Activated naive CD4-positive, alpha-beta T cell treated with Interleukin-2 at 50 U/mL for 16 hours (primary cell): ENCODE measurements at places on chromosomes 7 and 10.

DNA sequence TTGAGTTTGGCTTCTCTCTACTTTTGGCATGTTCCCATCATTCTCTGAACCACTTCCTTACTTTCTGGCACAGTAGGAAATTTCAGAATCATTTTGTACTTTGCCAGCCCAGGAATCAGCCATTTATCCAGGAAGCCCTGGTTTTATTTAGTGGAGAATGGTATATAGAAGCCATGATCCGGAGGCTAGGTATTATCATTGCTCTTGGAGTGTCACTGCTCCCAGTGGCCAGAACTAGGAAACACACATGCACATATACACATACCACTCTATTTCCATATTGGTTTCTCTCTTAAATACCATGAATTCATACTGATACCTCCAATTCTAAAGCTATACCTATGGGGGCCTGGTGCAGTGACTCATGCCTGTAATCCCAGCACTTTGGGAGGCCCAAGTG lies 36.3 kb downstream of the SUFU start:
- no peak for DNase-seq

GRCh38 chr7:16741676-16742075 lies 11.9 kb upstream of the TSPAN13 start:
- no peak for DNase-seq

DNA sequence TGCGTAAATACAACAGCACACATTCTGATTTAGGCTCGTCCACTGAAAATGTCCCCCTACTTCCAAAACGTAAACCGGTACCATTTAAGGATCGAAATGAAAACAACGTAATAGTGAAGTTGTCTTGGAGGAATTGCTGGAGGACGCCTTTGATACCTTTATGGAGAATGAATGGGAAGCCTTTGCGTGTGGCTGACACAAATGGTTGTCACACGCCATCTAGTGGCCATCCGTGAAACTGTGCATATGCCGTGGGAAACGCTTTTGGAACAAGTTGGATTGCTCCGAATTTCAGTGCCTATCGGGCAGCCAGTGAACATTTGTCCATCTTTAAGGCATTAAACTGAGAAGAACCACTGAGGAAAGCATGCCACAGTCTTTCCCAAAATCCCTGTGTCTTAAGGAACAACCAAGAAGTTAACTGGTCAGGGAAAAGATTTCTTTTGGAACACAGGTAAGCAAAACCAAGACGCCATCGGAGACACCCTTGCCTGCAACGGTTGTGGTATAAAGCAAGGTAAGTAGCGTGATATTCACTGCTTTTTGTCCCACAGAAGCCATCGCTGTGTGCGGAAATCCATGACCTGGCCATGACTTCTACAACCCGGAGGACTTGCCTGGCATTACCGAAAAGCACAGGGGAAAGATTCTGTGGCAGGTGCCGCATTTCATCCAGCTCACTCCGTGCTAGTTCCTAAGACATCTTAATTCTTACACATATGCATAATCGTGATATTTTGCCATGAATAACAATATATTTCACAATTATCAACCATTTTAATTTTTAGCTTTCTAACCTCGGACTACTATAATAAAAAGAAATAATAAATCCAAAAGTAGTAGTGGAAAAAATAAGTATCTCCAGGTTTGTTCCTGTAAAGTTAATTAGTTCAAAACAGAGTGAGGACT lies 100.6 kb downstream of the FAM204A start:
- DNase-seq = peak; percentile 67

GRCh38 chr10:84907461-84908009 lies 579.1 kb downstream of the CCSER2 start:
- DNase-seq = no peak

- DNase-seq = no peak
Measured at GRCh38 chr7:112877691-112878460, 87.7 kb upstream of the TMEM168 start.

DNA sequence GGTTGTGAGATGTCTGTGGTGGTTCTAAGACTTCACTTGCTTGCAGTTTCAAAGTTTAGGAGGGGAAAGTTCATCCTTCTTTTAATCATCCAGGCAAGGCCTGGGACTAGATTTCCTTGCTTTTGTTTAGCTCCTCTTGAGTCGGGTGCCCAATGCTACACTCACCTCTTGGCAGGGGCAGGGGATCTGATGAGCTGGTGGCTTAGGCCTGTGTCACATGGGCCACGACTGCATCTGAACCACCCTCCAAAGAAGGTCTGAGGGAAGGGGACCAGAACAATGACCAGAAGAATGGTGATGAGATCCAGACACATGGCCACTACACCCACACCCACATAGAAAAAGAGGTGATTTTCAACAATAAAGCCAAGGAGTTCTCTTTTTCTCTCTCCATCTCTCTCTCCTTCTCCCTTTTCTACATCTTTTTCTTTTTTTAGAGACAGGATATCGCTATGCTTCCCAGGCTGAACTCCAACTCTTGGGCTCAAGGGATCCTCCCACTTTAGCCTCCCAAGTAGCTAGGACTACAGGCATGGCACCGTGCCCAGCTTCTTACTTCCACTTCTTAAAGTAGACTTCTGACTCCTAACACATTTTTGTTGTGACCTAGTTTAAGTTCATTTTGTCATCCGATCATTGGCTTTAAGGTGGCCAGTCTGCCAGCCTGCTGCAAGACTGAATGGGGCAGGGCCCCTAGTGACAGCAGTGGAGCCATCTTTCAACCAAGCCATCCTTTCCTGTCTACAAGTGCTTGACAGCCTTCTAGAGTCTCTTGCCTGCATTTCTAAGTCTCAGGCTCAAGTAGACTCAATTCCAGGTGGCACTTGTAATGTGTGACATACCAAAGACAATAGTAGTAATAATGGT lies 350.9 kb downstream of the RNLS start:
- no peak for DNase-seq

- no peak for DNase-seq
Measured at GRCh38 chr7:18212758-18213157, 185.1 kb upstream of the PRPS1L1 start.

DNA sequence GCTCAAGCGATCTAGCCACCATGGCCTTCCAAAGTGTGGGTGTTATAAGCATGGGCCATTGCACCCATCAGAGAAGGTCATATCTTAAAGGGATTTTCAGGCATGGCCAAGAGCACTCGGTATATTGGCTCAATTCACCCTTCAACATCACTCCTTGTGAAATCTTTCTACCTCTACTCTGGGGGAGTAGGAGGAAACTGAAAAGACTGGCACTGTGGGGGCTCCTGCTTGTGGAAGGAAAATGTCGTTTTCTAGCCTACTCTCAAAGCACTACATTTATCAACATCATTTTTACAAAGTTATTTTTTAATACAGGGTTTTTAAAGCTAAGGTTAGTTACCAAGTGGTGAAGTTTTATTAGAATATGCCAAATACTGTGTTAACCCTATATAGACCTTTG lies 42.0 kb upstream of the CACNB2 start:
- no peak for DNase-seq

GRCh38 chr7:140610204-140611165 lies 30.1 kb downstream of the DENND2A start:
- no peak for DNase-seq

DNA sequence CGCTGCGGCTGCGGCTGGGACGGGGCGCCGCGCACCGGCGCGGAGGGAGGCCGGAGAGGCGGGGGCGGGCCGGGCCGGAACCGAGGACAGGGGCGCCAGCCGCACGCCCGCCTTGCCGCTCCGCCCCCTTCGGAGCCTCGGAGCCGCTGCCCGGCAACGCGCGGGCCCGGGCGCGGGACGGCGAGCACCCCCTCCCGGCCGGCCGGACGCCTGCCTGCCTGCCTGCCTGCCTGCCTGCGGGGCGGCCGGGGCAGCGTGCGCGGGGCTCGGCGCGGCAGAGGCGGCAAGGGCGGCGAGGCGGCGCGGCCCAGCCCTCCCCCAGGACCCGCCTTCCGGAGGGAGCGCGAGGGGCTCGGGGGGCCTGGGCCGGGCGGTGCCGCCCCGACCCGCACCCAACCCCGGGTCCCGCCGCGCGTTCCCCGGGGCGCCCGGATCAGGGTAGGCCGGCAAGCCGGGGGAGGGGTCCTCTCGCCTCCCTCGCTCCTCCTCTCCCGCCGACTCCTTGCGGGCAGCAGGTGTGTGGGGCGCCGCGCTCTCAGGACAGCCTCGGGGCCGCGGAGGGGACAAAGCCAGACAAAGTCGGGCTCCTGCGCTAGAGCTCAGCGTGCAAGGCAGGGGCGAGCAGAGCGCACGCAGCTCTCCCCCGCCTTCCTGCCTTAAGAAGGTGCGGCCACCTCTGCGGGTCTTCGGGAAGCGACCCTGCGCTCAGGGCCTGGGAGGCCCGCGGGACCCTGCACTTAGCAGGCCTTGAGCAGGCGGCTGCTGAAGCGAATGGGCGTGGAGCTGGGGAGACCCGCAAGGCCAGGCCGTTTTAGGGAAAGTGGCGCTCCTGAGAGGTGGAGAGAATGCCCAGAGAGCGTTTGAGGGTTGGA lies at the start of gene KIAA1549:
KIAA1549 (minus strand) TSS at position 58 of the 872 bp plus-strand sequence. CDS start 120 bp downstream, outside the sequence.
- peak; percentile 52 for DNase-seq

- DNase-seq = no peak
Measured at GRCh38 chr7:33459340-33459751, 330.0 kb downstream of the BBS9 start.

DNA sequence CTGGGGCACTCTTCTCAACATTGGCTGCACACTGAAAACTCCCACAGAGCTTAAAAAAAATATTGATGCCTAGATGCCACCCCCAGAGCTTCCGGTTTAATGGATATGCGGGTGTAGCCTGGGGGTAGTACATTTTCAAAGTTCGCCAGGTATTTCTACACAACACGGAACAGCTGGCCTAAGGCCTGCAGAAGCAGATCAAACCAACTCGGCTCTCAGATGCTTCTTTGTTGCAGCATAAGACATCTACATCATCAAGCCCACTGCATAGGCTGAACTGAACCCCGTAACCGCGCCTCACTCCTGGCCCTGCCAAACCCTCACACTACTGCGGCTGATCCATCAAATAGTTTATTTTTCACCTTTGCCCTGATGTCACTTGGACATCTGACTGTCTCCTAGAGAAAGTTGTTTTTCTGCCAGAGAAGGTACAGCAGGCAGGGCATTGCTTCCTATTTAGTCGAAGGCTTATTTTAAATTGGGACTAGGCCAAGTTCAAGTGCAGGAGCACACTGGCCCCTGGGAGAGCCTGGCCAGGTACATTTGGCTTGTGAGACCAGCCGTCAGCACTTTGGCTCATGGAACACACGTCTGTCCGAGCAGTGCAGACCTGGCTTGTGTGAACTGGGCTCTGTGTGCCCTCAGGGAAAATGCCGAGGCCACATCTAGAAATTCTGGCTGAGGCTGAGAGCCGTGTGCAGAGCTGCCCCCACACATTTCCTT lies 113.3 kb downstream of the TACC2 start:
- DNase-seq = no peak

- DNase-seq = no peak
Measured at GRCh38 chr10:124279298-124279697, 139.4 kb downstream of the OAT start.

DNA sequence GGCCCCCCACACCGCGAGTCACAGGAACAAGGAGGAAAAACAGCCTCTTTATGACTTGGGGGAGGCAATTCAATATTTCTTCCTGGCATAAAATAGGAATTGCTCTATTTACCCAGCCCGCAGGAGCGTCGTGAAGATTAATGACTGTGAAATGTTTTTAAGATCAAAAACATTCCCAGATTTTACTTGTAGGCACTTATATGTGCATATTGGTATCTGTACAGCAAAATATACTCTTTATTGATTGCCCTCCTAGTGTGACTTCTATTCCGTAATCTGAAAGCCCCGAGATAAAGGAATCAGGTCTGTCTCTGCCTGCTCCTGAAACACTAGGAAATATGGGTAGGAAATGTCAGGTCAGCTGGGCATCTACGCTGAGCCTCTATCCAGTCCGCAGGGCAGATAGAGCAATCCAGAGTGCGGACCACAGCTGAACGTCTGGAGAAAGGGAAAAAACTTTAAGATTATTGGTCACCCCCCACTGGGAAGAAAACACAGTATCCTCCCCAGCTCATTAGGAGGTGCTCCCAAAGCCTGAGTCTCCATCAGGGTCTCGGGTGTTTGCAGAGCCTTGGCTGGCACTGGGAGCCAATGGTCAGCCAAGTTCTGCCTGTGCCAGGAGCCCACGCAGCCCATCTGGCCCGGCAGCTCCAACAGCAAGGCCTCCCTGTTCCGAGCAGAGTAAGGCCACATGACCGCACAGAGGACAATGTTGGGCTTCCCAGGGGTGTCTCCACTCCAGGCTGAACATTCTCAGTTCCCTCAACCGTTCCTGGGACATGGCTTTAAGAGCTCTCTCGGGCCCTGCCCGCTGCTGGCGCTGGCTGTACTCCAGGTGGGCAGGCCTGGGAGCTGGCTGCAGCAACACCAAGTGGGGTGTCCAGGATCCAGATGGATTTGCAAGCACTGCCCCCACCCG lies 7.7 kb downstream of the CTBP2 start:
- no peak for DNase-seq

DNA sequence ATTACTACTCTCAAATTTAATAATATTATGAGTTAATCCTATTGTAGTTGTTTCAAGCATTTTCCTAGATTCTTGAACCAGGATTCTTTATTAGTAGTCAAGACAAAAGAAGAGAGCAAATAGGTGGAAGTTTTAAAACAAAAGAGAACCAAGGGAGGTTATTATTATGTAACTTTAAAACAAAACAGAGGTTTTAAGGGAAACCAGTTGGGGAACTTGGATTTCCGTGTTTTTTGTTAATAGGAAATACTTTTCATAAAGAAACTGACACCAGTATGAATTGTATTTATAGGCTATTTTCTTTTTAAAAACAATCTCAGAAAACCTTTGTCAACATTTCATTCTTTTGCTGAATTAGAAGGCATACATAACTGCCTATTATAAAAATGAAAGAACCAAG lies 183.9 kb downstream of the WNT2 start:
- DNase-seq = no peak

GRCh38 chr10:51422311-51423120 lies 276.9 kb downstream of the CSTF2T start:
- DNase-seq = peak; percentile 9

- no peak for DNase-seq
Measured at GRCh38 chr7:19305698-19306097, 160.5 kb upstream of the FERD3L start.

DNA sequence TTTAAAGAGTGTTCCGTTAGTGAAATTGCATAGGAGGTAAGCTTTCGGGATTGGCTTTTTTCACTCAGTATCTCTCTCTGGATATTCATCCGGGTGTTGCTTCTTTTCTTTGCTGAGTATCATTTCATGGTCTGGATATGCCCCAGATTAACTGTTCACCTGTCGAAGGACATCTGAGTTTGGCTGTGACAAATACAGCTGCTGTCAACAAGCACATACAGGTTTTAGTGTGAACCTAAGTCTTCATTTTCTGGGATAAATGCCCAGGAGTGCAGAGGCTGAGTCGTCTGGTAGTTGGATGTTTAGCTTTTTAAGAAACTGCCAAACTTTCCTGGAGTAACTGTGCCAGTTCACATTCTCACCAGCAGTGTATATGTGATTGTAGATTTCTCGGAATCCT lies 5.6 kb downstream of the DOCK1 start:
- no peak for DNase-seq
